ENCODE measurements at places on chromosomes 5 and 9.

GRCh38 chr9:90921969-90922368 is 120.3 kb downstream of the SYK start:
- no peak for DNase-seq

- no peak for DNase-seq
Observed at GRCh38 chr5:11777096-11777495, 127.2 kb downstream of the CTNND2 start.

DNA sequence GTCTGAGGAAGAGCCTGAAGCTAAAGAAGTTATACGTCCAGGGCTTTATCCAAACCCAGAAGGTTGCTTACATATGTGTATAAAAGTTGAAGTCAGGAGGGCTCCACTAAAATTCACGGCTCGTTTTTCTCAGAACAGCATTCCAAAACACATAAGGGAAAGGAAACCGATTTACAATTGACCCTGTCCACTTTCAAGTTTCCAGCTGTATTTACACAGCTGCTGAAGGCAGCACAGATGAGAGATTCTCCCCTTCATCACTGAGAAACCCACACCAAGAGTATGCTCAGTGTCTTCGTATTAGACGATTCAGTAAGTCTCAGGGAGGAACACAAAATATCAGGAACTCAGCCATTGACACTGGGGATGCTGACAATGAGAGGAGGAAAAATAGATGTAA is 5.9 kb upstream of the NREP start:
- DNase-seq, result no peak

DNA sequence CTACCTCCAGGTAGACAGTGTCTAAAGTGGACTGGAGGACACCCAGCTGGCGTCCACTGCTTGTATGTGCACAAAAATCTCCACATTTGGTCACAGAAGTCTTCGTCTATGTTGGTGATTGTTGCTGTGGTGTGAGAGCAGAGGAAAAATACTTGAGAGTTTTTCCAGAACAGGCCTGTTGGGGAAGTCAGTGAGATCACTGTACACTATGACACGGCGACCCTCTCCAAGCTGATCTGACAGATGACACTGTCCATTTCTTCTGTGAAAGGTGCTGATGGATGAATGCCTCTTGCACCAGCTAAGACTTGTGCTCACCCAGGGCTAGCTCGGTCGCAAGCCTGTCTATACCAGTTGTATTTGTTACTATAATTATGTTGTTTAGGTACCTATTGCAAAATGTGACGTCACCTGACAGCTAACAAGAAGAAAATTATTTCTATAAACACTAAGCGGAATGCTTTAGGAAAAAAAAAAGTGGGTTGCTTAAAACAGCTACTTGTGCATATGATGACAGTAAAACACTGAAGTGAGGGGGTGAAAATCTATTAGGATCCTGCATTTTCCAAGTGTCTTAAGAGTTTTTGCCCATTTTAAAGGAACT is 142.3 kb downstream of the ROR2 start:
- DNase-seq, result no peak

GRCh38 chr5:14305045-14305444 is 161.9 kb downstream of the TRIO start:
- no peak for DNase-seq

DNA sequence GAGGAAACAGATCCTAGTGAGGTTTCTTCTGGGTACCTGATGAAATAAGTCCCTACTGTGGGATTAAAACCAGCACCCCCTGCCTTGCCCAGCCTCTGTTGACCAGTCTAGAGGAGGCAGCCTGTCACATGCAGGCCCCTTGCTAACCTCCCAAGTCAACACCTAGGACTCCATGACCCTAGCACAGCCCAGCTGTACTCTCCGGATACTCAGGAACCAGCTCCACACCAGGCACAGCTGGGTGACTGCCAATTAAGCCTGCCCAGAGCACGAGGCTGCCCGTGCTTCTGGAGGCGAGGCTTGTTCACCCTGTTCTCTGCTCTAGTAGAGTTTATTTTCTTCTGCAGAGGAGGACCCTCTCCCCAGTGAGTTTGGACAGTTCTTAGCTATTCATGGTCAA is 92.5 kb downstream of the SNX24 start:
- no peak for DNase-seq

DNA sequence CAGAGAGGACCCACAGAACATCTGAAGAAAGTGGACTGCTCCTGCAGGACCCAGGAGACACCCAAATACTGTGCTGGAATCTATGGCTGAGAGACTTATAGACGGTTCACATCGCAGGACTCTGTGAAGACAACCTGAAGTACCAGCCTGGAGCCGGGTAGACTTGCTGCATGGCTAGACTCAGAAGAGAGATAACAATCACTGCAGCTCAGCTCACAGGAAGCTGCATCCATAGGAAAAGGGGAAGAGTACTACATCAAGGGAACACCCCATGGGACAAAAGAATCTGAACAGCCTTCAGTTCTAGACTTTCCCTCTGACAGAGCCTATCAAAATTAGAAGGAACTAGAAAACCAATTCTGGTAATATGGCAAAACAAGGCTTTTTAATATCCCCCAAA is 26.5 kb upstream of the TRIM36 start:
- DNase-seq, result no peak

GRCh38 chr9:35044071-35044470 is 28.4 kb downstream of the VCP start:
- no peak for DNase-seq

DNA sequence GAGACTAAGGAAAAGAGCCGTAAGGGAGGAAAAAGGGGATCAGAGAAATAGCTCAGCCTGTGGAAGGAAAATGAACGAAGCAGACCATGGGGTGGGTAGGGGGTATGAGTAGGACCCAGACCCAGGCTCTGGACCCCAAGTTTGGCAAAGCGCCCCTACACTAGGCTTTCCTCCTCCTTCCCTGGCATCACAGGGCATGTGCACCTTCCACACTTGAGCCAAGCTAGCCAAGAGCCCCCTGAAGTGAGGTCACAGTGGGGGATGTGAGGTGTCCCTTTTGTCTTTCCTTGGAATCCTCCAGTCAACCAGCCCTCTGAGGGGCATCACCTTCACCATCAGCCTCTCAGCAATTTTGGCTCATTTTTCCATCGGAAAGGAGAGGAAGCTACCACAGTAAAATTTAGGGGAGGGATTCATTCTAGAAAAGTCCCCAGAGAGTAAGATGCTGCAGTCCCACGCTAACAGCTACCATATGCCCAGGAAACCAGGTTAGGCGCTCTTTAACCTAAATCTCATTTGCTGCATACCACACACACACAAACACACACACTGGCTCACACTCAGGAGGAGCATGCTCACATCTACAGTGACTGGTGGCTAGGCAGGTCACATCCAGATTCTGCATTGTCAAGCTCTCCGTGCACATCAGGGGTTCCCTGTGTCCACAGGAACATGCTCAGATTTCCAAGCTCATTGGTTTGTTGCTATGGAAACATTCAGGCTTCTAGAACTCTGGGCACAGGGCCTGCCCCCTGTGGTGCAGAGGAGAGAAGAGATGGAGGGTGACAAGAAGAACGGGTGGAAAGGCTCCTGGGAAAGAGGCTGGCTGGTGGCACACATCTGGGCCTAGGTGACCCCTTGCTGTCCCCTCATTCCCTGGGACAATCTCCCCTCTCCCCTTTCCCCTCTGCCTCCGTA is 9.9 kb downstream of the REEP2 start:
- DNase-seq, result no peak

GRCh38 chr9:27451207-27451797 is 72.8 kb upstream of the IFNK start:
- no peak for DNase-seq

- no peak for DNase-seq
Observed at GRCh38 chr5:146528236-146528635, 12.2 kb upstream of the GPR151 start.

GRCh38 chr5:17287501-17288155 is 70.2 kb downstream of the BASP1 start:
- DNase-seq, result no peak

- no peak for DNase-seq
Observed at GRCh38 chr5:105409695-105410094, 1847.1 kb upstream of the NUDT12 start.

DNA sequence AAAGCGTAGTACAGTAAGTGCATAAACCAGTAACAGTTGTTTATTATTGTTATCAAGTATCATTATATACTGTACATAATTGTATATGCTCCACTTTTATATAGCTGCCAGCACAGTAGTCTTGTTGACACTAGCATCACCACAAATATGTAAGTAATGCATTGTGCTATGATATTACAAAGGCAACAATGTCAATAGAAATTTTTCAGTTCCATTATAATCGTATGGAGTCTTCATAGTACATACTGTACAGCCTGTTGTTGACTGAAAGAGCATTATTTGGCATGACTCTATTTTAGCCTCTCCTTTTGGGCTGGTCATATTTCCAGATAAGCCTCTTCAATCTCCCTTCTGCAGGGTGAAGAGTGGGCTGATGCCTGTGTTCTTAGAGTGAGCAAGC is 40.4 kb downstream of the CFAP95 start:
- no peak for DNase-seq

DNA sequence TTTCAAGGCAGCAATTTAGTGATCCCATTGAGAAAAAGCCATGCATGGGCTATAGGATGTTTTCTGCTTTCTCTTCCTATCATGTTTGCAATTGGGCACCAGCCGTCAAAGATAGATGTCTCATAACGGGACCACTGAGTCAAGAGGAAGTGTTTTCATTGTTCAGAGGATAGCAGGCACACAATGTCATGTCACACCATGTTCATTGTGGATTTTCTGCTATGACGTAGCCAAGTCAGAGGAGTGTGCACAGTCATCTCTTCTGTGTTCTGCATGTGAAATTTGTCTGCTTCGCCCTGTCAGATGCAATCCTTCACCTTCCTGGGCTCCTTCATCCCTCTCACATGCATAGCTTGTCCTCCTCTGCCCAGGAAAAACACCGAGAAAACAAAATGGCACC is 106.0 kb downstream of the CD180 start:
- DNase-seq, result no peak

DNA sequence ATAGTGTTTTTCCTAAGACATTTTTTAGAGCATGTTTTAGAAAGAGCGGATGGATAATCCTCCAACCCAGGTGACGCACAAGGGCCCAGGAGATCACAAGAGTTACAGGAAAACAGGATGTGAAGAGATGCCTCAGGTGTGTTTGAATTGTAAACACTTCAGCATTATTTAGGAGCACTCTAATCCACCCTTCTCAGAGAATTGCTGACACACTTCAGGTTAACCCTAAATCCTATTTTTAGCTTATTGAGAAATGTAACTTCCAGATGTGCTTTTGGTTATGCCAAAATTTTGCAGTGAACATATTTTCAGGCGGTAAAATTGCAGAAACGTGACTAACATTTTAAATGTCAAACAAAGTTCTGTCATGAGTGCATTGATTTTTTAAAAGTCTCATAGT is 755.4 kb upstream of the CTNND2 start:
- DNase-seq, result no peak

- no peak for DNase-seq
Observed at GRCh38 chr5:57346328-57346727, 136.3 kb downstream of the ACTBL2 start.

DNA sequence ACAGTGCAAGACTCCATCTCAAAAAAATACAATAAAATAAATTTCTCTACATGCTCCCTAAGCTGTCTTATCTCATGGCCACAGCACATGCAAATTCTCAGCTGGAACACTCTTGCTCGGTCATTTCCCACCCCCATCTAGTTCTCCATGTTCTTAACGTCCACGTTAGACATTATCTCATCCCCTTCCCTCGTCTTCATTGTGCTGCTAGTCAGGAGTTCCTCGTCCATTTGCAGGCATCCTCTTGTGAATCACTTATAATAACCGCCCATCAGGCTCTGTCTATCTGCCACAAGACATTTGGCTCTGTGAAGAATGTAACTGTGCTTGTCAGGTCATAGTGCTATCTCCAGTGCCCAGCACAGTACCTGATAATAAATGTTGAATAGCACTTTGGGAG is 32.9 kb upstream of the GOLGA1 start:
- no peak for DNase-seq

GRCh38 chr9:91978740-91979414 is 28.8 kb upstream of the ROR2 start:
- DNase-seq, result no peak

DNA sequence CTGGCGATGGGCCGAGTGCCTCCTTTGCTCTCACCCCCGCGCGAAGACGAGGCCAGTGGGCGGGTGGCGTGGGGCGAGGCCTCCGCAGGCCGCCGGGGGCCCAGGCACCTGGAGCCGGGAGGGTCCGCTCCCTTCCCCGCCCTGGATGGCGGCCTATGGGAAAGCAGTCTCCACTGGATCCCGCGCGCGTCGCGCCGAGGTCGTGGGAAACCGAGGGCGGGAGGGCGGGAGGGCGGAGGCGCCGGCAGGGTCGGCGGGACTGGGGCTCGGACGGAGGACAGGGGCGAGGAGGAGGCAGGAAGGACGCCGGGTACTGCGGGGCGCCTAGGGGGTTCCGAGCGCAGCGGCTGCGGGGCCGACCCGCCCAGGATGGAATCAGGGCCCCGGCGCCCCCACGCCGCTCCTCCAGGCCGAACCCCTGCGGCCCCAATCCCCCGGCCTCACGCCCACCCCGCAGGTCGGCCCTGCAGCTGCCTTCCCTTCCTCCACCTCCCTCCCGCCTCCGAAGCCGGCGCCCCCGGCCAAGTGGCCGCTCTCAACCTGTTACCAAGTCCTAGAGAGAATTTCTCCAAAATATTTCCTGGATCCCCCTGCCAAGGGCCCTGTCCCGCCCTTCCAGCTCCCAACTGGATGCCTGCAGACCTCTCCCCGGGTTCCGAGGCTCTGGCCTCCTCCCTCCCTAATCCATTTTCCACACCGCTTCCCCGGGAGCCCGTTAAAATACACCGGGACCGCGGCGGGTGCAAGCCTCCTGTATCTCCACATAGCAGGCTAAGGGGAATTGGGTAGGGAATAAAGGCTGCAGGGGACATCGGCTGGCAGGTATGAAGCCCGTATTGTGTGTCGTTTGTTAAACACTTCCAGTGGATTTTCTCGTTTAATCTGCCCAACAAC is 146.3 kb downstream of the ERCC6L2 start:
- DNase-seq, result no peak

DNA sequence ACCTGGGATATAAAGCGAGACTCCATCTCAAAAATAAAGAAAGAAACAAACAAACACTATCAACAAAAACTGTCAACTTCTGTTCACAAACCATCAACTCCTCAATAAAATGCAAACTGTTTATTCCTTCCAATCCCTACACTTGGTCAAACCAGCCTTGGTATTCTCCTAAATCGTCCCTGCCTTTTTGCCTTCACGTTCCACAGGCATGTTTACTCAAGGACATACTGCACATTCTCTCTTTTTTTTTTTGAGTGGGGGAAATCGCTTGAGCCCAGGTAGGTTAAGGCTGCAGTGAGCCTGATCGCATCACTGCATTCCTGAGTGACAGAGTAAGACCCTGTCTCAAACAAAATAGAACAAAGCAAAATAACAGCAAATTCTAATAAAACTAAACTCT is 13.0 kb downstream of the UBAP2 start:
- no peak for DNase-seq

DNA sequence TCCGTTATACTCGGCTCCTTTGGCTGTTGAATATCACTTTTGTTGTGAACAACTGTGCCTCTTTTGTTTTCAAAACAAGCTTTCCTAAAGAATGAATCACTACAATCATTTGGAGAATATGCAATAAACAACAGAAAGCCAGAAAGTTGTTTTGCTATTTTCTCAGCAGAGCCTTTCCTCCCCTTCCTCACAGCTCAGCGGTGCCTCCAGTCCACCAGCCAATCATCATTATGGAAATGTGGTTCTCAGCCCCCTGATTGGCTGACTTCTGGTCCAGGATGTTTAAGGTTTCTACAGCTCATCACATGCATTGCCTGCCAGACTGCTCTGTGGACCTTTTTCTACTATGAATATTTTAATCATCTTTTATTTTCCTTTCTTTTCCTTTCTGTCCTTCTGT is 9.1 kb upstream of the ZNF608 start:
- no peak for DNase-seq

- no peak for DNase-seq
Observed at GRCh38 chr9:117777823-117778222, 73.6 kb downstream of the TLR4 start.

GRCh38 chr9:97524424-97524823 is 23.0 kb downstream of the TMOD1 start:
- no peak for DNase-seq
